GOT3 (cell line): ENCODE measurements at places on chromosomes 16 and 17.

DNA sequence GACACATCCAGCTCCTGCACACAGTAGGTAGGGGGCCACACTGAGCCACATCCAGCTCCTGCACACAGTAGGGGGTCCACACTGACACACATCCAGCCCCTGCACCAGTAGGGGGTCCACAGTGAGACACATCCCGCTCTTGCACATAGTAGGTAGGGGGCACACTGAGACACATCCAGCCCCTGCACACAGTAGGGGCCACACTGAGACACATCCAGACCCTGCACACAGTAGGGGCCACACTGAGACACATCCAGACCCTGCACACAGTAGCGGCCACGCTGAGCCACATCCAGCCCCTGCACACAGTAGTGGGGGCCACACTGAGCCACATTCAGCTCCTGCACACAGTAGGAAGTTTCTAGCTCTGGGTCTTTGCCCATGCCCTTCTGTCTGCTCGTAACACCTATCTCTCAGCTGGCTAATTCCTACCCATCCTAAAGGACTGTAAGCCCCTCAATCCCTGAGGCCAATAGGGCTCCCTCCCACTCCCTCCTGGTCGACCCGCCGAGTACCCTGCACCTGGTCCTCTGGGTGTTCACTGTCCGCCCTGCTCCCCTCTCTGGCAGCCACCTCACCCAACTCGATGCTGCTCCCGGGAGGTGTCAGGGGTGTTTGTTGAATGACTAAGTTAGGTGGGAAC, 9.4 kb upstream of the ATP2A3 start:
- DNase-seq = no peak

DNA sequence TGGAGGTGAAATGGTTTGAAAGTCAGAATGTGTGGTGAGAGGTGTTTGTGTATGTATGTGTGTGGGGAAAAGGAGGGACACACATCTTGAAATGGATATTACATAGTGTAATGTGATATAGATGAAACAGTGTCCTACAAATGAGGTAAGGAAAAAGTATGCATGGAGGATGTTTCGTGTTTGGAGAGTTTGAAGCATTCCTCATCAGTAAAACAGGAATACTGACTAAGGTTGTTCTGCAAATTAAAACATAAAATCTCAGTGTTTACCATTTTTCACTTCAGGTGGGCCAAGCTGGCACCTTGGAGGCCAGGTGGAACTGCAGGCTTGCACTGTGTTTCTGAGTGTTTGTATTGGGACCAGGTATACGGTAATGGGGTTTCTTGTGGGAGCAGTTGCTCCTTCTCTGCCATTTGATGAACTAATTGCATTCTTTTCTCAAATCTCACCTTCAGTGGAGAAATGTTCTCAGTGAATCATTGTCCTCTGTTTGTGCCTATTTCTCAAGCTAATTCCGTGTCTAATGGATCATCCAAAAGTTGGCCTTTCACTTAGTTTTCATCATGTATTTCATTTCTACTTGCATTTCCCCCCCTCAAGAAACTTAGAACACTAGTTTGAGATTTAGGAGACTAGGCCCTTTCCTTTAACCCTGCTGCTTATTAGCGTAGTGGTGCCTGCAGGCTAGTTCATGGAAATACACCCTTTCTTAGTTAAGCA, 8.2 kb upstream of the TBKBP1 start:
- no peak for DNase-seq

- no peak for DNase-seq
These were observed 166.5 kb upstream of the PLCG2 start for GRCh38 chr16:81612351-81613163.

GRCh38 chr17:39339272-39339671, 62.2 kb downstream of the FBXL20 start:
- no peak for DNase-seq

- DNase-seq = no peak
These were observed 519.4 kb upstream of the WSB1 start for GRCh38 chr17:26774291-26775218.

DNA sequence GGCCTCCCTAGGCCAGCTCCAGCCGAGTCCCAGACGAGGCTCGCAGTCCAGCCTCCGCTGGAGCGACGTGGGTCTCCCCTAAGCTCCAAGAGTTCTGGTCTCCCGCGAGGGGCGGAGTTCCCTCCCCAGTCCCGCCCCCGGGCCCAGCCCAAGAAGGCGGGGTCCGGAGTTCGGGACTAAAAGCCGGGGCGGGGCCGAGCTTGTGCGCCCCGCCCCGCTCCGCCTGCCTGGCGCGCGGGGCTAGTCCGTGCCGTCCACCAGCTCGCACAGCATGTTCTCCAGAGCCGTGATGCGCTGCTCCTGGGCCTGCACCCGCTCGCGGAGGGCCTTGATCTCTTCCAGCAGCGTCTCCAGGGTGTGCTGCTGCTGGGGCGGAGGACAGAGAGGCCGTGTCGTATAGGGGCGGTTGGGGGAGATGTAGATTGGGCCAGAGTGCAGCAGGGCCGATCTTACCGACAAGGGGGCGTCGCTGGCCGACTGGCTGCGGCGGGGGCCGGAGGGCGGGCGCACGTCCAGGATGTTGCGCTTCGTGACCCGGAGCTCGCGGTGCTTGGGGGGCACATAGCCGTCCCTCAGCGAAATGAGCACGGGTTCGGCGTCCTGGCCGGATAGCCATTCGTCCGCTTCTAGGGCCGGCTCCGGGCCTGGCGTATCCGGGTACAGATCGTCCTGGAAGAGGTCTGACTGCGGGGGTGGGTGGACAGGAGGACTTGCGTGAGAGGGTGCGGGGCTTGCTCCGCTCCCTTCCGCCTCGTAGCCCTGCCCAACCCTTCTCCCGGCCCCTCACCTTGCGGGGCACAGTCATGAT, 7.0 kb downstream of the CORO6 start:
- DNase-seq = peak; percentile 43

- DNase-seq = no peak
These were observed 72.2 kb downstream of the METRNL start for GRCh38 chr17:83151442-83152226.

- DNase-seq = no peak
These were observed 130.8 kb downstream of the TMEM132E start for GRCh38 chr17:34710226-34710625.

DNA sequence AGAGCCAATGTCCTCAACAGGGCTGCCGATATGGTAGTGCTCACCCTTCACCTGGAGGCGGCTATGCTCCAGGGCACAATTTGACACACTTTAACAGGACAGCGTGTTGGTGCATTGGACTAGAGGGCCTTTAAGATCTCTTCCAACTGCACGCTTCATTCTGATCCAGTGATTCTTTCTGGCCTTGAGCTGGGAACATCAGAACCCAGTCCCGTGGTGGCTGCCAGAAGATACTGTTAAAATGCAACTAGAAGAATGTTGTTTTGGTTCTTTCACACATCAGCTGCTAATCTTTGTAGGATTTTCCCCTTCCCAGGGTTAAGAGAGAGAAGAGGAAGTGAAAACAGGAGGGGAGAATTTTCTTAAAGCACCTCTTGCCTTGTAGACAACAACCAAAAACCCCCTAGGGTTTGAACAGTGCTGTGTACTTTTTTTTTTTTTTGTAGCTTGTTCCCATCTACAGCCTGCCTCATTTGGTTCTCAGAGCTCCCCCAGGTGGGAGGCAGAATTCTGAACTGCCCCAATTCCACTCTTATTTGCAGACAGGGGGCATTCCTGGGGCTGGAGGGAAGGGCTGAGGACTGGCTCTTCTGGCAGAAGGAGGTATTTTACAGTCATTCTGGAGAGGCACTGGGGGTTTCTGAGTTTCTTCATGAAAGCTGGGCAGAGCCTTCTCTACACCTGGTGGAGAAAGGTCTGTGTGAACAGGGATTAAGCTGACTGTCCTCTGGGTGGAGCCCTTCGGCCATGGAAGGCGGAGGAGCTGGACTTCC, 32.4 kb downstream of the SMARCE1 start:
- DNase-seq = peak; percentile 9

GRCh38 chr17:42680331-42680808, 1.3 kb downstream of the CCR10 start:
- DNase-seq = no peak

- DNase-seq = no peak
These were observed 5.3 kb downstream of the IGFALS start for GRCh38 chr16:1788095-1788707.

DNA sequence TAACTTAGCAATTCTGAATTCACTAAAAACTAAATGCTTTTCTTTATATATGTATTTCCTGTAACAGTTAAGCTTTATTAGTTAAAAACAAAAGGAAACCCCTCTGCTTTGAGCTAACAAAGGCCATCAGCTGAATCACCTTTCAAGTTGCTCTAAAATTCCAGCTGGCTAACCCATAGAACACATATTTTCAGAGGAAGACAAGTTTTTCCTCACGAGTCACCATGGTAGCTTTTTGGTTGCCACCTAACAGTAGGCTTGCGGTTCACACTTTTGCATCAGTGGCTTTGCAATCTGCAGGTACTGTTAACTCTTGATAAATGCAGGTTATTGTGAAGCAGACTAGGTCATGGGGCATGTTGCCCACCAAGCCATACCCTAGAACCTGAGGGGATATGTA, 57.6 kb upstream of the IRX5 start:
- DNase-seq = no peak

DNA sequence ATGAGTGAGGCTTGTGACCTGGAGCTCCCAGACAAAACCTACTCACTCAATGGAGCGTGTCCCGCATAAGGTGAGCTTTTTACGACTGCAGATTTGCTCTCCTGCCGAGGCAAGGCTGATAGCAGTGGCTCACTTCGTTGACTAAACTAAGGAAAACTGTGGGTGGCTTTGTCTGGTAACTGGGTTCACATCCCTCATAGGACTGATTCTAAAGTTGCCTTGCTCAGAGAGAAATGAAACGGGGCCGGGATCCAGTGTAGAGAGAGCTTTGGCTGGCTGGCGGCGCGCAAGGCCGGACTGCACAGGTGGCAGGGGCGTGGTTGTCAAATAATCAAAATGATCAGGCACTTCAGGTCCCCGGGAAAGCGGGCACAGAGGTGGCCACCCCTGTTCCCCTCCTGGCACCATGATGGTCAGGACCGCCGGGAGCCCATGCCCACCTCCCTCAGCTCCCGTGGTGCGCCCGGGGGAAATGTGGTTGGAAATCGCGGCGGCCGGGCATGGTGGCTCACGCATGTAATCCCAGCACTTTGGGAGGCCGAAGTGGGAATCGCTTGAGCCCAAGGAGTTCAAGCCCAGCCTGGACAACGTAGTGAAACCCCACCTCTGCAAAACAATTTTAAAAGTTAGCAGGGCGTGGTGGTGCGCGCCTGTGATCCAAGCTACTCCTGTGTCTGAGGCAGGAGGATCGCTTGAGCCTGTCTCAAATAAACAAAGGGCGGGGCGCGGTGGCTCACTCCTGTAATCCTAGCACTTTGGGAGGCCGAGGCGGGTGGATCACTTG, 26.6 kb upstream of the OR1F1 start:
- DNase-seq = no peak
